Bronchial smooth muscle cell (primary cell): ENCODE measurements at places on chromosomes 1 and 21. TPM values are rescaled to one million over a fixed set of nuclear protein-coding genes. Genes with fewer than 3 reads are reported as not detected.

TNFRSF25 gene
- total RNA-seq, result 4.3 and 4.7 TPM in 2 replicates

LEPR gene
- total RNA-seq, result 12.5 and 16.7 TPM in 2 replicates

KRTAP10-4 gene
- total RNA-seq, result not detected in 2 replicates

AKR7A3 gene
- total RNA-seq, result 0.43 and 0.47 TPM in 2 replicates
